ENCODE measurements at places on chromosomes 13 and 19.

DNA sequence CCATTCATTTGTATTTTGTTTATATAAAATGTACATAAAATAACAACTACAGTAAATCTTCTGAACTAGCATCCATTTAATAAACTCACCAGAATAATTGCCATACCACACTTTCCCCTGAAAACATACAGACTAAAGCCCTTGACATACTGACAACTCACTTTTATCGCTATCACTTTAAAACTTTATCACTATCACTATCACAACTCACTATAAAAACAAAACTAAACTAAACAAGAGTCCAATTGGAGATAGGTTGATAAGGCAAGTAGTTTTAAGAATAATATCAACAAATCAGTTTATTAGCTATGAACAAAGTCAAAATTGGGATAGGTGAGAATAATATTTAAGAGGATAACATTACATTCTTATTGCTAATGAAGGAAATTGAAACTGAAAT lies 108.9 kb downstream of the SLITRK6 start:
- DNase-seq: no peak

GRCh38 chr13:30726192-30726591 lies 9.2 kb upstream of the ALOX5AP start:
- no peak for DNase-seq

- DNase-seq: no peak
Measured at GRCh38 chr13:109719962-109720646, 66.3 kb downstream of the IRS2 start.

DNA sequence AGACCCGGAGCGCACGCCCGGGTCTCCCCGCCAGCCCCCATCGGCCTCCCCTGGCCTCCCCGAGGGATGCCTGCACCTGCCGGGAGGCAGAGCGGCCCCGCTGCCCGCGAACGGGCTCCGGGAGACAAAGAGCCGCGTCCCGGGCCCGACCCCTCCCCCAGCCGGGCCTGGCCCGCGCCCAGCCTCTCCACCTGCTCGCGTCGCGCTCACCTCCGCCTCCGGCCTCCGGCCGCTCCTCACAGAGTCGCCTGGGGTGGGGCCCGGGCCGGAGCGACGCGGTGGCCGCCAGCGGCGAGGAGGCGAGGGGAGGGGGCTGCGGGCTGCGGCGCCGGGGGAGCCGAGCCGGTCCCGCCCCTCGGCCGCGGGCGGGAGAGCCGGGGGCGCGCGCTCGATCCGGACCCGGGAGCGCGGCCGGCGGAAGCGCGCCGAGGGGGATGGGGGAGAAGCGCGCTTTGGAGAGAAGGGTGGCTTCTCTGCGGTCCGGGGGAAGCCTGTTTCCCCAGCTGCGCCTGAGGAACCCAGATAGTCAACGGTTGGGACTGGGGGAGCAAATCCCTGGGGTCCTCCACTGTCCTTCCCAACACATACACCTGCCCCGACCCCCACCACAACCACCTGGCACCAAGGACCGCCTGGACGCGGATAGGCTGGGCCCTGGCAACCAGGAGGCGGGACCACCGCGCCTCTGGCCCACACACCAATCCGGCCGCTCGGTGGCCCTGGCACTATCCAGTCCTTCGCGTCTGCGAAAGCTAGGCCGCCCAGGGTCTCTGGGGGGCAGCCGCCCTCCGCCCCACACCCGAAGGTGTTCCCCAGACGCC lies at the start of gene PRR36:
Gene PRR36 (minus strand): TSS at position 315 of the 821 bp plus-strand sequence. CDS start 701 bp downstream, outside the sequence.
- no peak for DNase-seq

GRCh38 chr13:36839281-36839680 lies 20.3 kb downstream of the RFXAP start:
- DNase-seq: no peak

DNA sequence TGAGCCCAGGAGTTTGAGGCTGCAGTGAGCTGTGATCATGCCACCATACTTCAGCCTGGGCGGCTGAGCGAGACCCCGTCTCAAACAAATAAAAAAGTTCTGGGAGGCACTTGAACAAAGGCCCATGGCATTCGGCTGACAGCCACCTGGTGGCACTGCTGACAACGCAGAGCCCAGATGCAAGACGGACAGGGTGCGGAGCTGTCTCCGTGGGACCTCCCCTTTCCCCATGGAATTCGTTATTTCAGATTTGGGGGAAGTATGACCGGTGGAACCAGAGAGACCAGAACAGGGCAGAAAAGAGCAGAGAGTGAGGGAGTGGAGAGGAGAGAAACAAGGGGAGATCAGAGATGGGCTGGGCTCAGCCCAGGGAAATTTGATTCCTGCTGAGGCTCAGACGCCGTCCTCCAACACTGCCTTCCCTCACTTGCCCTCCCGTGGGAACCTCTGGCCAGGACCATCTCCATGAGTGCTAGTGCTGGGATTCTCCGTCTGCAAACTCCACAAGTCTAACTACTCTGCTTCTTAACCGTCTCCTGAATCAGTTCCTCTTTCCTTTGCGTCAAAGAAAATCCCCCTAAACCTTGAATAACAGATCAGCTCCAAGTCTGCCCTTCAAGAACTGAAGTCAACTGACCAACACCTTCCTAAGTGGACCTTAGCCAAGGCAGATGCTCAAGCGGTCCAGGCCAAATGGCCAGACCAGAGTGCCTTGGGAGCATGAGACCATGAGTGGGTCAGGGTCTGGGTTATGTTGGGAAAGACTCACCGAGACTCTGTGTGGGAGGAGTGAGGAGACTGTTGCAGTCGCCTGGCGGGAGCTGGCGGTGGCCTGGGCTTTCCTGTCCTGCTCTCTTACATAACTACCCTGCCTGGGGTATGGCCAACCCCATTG lies 11.9 kb upstream of the ATF5 start:
- no peak for DNase-seq

DNA sequence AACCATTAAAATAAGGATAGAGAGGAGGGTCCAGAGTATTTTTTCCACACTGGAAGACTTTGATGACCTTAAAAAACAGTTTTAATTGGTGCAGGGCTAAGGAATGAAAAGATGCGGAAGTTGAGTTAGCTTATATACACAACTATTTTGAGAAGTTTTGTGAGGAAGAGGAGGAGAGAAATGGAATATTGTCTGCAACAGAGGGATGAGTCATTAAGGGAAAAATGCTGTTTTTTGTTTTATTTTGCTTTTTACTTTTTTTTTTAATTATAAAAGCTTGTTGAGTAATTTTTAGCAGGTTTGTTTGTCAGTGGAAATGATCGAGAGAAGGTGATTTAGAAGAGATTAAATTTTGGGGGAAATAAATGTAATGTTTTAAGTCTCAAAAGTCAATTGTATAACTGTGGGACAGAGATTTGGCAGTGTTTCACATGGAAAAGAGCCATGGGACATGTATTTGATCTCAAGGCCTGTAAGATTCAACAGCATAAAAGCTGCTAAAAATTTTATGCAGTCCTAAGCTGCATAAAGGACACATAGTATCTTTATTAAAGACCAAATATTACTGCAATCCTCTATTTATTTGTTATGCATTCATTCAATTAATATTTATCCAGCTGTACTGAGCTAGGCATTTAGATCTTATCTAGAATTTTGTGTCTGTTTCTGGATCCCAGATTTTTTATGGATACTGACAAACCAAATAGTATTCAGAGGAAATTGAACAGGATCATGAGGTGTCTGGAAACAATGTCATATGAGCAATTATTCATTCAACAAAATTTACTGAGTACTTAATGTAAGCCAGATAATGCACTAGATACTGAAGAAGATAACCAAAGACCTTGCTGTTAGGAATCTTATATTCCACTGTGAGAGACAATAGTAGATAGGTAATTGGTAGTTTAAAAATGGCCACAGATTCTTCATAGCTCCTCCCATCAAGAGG lies 72.7 kb downstream of the DNAJC15 start:
- DNase-seq: no peak

DNA sequence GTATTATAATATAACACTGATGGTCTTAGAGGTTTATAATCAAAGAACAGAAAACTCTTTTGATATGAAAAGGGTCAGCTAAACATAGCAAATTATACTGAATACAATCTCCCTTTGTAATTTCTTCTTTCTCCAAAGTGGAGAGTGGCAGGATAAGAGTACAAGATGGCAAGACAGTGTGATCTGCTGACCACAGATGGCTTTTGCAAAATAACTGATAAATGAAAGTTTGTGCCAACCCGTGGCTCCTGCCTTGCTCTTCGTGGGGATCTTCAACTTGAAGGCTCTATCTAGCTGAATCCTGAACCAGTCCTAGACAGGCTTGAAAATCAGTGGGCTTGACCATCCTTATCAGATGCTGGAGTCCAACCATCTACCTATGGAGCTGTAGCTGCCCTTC lies 185.7 kb downstream of the VWA8 start:
- no peak for DNase-seq

- DNase-seq: no peak
Measured at GRCh38 chr13:106151056-106151699, 384.3 kb downstream of the EFNB2 start.

DNA sequence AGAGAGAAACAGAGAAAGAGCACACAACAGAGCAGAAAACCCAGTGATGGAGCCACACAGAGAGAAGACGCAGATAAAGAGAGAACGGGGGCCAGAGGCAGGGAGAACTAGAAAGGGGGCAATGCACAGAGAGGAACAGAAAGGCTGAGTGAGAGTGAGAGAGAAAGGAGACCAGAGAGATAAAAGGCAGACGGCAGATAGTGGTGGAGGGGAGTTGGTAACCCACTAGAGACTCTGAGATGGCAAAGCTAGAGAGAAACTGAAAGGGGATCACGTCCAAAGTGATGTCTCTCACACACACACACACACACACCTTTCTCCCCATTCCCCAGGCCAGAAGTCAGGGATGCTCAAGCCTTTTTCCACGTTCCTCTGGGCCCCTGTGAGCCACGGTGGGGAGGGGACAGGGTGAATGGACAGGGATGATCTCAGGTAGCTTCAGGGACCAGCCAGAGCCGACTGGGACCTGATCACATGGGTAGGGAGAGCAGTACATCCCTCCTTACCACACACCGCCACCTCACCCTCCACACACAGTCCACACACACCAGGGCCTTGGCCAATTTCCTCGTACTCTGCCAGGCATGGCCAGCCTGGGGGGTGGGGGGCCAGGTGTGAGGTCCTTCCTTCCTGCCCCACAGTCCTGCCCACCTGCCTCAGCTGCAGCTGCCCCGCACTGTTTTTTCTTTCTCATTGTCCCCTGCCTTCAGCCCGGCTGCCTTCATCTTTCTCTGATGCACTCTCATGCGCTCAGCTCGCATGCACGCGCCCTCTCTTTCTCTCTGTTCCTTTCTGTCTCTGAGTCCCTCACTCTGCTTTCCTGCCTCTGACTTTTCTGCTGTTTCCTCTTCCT lies 22.5 kb upstream of the POU2F2 start:
- no peak for DNase-seq

GRCh38 chr13:94479616-94480015 lies at the start of gene DCT:
TSS of gene DCT (minus strand) at chr13:94479682. CDS start at chr13:94479255, 427 bp downstream.
- DNase-seq: no peak

GRCh38 chr13:31518645-31519044 lies 220.7 kb upstream of the RXFP2 start:
- DNase-seq: no peak

DNA sequence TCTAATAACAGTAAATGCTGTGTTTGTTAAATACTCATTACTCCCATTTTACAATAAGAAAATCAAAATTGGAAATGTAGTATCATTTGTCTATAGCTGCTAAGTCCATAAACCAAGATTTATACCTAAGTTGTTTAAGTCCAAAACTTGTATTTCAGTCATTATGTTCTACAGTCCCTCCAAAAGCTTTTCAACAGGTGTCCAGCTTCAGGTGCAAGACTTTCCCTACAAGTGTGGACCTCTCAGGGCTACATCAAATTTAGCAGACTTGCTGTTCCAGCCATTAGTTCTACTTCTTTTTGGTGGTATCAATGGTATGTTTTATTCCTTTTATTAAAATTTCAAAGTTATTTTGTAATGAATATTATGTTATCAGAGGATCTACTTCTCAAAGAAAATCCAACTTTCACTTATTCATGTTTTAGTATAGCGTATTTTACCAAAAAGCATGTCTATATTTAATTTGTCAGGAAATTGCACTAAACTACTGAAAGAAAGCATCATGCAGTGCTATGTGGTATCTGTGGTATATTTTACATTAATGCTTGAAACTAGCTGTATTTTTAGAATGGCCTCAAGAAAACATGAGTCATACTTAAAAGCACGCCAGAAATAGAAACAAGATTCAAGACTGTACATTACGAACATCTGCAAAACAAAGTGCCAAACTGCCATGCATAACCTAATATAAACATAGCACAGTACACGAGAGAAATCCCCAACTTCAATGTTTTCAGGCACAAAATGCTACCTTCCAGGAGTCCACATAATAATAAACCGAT lies 44.5 kb downstream of the VWA8 start:
- DNase-seq: no peak

DNA sequence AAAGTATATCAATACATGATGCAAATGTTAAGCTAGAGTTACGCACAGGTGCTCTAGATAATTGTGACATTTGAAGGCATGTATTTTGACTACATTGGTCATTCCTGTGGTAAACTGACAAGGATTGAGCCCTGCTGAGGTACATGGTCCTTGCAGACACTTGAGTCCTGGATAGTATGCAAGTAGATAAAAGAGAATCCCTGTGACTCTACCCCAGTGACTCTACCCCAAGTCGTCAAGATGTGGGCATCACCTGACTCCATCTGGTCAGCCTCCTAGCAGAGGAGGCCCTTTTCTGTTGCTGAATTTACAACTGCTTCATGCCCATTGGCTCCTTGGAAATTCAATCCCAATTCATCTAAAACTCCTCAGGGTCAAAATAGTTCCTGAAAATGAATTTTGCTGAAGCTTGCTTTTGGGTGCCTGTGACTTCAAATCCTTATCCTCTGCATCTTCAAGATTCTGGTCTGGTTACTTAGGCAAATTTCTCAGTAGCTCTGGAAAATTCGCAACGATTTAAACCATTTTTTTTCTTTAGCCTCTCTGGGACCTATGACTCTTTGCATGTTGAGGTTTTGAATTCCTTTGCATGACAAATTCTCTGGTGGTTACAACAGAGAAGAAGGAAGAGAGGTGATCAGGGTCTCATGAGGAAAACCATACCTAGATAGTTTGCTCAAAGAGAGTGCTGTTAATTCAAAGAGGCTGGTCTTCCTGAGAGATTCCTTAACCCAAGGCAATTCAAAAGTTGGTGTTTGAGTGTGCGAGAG lies 422.1 kb downstream of the FGF9 start:
- DNase-seq: no peak

- peak; percentile 34 for DNase-seq
Measured at GRCh38 chr19:18091217-18091608, 4.5 kb upstream of the IL12RB1 start.

- no peak for DNase-seq
Measured at GRCh38 chr13:106390367-106390766, 145.1 kb downstream of the EFNB2 start.

DNA sequence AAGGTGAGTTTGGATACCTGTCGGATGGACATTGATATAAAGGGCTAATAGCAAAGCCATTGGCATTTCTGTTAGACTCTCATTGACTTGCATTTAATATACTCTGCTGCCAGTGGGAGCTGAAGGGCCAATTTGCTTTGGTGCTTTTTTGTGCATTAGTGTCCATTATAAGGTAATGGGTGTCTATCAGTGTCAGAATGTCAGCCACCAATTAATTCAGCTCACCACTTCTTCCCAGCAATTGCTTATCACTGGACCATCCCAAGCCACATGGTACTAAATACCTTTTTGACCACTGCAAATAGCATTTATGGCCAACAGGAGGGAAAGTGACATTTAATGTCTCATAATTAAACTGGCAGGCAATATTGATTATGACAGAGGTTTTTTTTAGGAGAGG lies 317.8 kb downstream of the TEX29 start:
- DNase-seq: no peak

GRCh38 chr19:48819366-48819816 lies 8.6 kb upstream of the BCAT2 start:
- no peak for DNase-seq

GRCh38 chr13:101838323-101838722 lies 385.8 kb downstream of the ITGBL1 start:
- DNase-seq: no peak

GRCh38 chr19:18871543-18871942 lies 24.4 kb downstream of the CERS1 start:
- no peak for DNase-seq

All from activated gamma-delta T cell (primary cell).